ENCODE measurements at places on chromosomes 12 and 14.

DNA sequence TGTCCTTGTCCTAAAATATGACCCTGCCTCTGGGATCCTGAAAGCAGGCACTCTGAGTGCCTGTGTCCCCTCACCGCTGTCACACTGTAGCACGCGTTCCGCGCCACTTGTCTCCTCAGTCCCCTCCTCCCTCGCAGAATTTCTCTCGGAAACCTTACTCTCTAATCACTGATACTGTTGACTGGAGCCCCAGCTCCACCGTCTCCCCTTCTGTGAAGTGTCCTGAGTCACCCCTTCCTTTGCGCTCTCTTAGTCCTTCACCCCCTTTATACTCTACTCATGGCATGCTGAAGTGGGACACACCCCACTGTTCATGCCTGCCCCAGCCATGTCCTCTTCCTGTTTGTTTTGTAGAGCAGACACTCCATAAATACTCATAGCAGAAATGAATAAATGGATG is 104.7 kb downstream of the ZNF664 start:
- no peak for DNase-seq

DNA sequence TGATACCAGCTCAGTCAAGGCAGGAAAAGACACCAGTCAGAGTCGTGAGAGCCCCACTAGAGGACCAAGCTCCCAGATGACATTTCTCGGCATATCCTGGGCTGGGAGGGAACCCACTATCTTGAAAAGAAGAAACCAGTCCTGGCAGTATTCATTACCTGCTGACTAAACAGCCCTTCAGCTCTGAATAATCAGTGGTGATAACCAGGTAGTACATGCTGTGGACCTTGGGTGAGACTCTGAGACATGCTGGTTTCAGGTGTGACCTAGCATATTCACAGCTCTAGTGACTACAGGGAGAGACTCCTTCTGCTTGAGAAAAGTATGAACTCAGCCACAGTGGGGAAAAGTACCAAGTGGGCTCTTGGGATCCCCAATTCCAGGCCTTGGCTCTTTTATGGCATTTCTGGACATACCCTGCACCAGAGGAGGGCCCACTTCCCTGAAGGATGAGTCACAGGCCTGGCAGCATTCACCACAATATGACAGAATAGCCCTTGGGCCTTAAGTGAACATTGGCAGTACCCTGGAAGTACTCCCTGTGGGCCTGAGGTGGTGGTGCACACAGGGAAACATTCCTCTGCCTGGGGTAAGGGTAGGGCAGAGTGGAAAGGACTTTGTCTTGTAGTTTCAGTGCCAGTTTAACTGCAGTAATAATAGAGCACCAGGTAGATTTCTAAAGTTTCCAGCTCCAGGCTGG is 82.6 kb upstream of the SLC38A4 start:
- DNase-seq, result no peak

GRCh38 chr12:47839214-47839876 is 19.6 kb upstream of the HDAC7 start:
- DNase-seq, result no peak

DNA sequence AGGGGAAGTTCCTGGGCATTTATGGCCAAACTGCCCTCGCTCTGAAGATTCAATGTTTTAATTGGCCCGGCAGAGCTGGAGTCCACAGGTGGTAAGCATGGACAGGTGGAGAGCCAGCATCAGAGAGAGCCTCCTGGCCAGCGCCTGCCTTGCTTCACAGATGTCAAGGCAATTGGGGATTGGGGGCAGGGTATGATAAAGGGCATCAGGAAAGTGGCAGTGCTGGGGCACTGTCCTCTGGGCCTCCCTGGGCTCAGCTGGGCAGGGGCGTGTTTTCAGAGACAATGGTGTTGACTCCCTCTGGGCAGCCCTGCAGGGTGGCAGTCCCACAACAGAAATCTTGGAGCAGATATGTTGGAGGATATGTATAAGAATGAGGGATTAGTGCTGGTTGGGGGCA is 237.3 kb downstream of the CACNA1C start:
- DNase-seq, result no peak

GRCh38 chr14:70317969-70318634 is 41.4 kb downstream of the COX16 start:
- DNase-seq, result peak; percentile 21

GRCh38 chr14:51094282-51094821 is 553 bp downstream of the TRIM9 start:
- no peak for DNase-seq

GRCh38 chr12:111469401-111469800 is 63.7 kb downstream of the SH2B3 start:
- no peak for DNase-seq

DNA sequence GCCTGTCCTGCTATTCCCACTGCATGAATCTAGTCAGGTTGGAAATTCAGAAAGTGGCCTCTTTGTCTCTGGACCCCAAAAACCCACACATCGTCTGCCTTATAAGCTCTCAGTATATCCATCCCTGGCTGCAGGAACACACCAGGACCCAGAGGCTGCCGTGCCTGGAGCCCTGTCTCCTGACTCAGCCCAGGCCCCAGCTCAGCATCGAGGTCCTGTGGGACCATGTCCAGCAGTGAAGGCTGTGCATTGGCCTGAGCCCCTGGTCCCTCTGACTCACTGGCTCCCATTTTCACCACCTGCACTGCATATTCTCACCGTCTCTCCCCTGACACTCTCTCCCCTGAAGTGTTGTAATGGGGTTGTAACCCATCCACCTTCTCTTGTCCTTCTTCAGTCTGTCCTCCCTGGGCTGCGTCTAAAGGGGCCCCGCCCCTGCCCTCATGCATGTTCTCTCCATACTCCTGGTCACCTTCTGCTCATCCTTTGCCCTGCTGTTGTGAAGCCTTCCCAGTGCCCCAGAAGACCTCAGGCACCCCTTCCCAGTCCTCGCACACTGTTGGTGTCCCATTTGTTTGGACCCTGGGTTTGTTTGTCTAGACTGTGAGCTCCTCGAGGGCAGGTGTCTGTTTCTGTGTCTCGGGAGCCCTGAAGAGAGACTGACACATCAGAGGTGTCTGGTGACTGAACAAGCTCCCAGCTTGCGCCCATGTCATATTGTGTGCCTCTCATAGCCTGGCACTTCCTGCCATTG is 43.8 kb downstream of the EVL start:
- DNase-seq, result no peak

DNA sequence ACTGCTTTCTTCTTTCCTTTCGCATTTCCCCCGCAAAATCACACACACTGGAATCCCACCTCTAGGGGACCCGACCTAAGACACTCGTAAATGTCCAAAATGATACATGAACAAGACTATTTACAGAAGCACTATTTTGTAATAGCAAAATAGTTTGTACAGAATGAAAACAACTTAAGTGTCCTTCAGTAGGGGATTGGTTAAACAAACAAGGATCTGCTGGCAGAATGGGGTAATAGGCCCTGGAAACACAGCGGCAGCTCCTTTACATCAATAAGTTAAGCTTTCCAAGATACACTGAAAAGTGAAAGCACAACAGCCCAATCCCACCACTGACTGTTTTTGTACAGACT is 48.8 kb downstream of the LTBP2 start:
- DNase-seq, result peak; percentile 44

GRCh38 chr12:111791507-111791906 is 24.8 kb downstream of the ALDH2 start:
- no peak for DNase-seq

GRCh38 chr12:107355004-107355565 is 261.7 kb upstream of the CRY1 start:
- DNase-seq, result no peak

DNA sequence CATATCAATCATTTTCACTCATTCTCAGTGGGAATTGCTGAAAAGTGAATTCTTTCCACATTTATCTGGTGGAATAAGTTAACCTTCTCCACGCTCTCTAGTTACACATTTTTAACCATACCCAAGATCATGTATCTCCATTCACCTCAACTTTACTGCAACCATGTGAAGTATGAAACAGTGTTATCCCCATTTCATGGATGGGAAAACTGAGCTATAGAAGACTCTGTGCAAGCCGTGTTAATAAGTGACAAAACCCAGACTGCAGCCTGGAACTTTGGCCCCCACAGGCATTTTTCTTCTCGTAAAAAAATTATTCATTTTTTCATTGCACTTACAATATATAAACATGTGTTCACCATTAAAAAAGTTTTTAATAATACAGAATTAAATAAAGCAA is 82.4 kb upstream of the CCND2 start:
- DNase-seq, result no peak

DNA sequence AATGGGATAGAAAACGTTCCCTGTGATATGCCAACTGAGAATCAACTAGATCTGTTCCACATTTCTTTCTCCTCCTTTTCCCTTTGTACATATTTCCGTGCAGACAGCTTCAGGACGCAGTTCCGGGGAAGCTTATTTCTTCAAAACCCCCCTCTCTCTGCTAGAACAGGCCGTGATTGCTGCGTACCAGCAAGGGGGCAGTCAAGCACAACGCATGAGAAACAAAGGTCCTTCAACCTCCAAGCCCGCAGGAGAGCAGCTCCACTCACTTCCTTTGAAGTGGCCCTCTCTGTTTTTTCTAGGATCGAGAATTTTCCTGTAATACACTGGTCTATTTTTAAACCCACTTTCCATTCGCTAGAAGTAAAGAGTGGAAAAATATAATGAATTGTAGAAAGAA is 80.8 kb downstream of the ZNF664 start:
- DNase-seq, result peak; percentile 68

DNA sequence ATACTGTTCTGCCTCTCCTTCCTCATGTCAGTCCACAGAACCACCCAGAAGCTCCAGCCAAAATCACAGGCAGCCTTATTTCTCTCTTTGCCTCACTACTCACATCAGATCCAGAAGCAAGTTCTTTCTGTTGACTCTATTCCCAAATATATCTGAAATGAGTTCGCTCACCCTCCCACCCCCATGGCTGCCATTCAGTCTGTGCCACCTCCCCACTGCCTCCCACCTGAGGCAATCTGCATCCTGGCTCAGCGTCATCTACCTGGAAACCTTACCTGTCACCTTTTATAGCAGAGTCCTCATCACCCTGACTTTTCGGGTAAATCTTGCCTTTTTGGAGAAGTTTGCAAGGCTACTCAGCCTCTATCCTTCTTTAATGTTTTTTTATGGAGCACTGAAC is 501.8 kb downstream of the BCL11B start:
- no peak for DNase-seq
